ENCODE measurements at places on chromosomes 6 and 20.

DNA sequence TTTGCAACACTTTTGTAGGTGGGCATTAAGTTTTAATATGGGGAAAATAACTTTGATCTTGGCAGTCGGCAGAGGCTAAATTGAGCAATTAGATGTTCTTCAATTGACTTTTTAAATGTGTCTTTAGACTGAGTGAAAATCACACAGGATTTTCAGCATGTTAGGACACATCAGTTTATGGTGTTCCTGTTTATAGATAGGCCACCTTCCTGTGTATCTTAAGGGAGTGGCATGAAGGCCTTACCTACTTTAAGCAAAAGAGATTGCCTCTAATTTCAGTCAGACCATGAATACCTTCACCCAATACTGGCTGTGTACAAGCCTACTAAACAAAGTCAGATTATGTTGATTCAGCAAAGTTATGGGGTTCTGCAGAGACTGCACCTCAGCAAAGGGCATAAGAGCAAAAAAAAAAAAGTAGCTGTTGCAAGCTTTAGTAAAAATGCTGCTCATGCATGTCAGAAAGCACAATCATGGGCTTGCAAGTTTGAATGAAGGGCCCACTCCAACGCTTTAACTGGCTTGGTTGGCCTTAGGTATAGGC, 848.4 kb downstream of the PHF3 start:
- no peak for DNase-seq

GRCh38 chr6:133358574-133359150, 117.5 kb downstream of the EYA4 start:
- no peak for DNase-seq

DNA sequence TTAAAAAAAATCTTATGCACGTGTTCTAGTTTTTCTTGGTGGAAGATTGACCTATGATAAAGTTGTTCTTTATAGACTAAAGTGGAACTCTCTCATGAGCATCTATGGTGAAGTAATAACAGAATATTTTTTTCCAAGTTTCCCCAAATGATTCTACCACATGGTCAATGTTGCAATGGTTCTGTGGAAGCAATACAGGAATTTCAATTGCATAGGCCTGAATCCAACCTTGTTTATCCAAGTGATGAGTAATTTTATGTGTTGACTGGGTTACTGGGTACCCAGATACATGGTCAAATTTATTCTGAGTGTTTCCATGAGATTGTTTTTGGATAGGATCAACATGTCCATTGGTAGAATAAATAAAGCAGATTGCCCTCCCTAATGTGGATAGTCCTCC, 581.5 kb downstream of the MMUT start:
- no peak for DNase-seq

DNA sequence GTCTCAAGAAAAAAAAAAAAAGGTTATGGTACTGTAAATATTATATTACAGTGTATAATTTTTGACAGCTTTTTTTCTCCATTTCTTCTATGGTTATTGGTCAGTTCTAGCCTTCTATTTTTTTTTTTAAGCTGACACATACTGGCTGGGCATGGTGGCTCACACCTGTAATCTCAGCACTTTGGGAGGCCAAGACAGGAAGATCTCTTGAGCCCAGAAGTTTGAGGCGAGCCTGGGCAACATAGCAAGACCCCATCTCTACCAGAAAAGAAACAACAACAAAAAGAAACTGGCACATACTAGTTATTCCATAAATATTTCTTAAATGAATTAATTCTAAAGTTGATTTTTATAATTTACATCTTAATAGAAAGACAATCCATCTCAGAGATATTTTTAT, 27.6 kb upstream of the PRND start:
- no peak for DNase-seq

GRCh38 chr6:118890997-118891790, 2.8 kb upstream of the ASF1A start:
- no peak for DNase-seq

All from activated naive CD4-positive, alpha-beta T cell (primary cell).